Fibroblast of skin of abdomen (primary cell): ENCODE measurements at places on chromosomes 16 and 17.
A peak's percentile ranks its signal among the peaks of the same experiment; 100 is the strongest.

- no peak for DNase-seq
Observed at GRCh38 chr17:4789701-4789950, 862 bp downstream of the GLTPD2 start.

GRCh38 chr16:15415511-15415985, 18.8 kb upstream of the BMERB1 start:
- DNase-seq, result peak; percentile 44

- peak; percentile 95 for DNase-seq
Observed at GRCh38 chr17:41284043-41284442, 8.5 kb downstream of the KRTAP9-7 start.

DNA sequence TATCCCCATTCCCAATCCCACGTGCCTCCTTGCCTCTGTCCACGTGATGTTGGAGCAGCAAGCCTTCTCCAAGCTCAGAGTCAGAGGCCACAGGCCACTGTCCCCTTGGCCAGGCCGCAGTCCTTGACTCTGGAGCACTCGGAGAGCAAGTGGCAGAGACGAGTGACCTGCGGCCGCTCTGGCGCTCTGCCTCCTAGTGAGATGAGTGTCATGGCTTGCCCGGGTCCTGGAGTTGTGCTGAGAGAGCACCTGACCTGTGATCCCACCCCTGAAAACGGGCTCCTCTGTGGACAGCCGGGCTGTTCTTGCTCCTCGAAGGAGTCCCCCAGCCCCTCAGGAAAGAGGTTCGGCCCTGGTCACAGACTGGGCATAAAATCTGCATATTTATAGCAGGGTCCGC, 10.0 kb upstream of the FASN start:
- DNase-seq, result no peak

- peak; percentile 51 for DNase-seq
Observed at GRCh38 chr17:40471846-40472732, 28.8 kb downstream of the IGFBP4 start.

- DNase-seq, result no peak
Observed at GRCh38 chr16:11464241-11464640, 119.0 kb downstream of the RMI2 start.

- DNase-seq, result no peak
Observed at GRCh38 chr17:39205112-39205526, 5.0 kb downstream of the RPL19 start.

DNA sequence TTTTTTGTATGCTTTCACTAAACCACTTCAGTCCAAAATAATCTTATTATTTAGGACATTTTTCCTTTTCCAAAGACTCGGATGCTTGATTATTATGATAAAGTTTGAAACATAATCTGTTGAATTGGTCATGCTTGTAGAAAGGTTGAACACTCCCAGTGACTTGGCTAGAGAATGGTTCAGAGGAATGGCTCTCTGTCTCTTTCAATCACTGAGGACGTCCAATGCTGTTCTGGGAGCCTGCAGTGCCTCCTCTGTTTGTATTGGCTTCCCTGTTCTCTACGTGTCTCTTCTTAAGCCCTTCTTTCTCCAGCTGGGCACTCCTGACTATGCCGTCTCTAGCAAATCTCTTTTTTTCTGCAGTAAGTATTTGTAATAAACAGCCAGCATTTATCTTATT, 369.0 kb upstream of the DYNLRB2 start:
- no peak for DNase-seq

DNA sequence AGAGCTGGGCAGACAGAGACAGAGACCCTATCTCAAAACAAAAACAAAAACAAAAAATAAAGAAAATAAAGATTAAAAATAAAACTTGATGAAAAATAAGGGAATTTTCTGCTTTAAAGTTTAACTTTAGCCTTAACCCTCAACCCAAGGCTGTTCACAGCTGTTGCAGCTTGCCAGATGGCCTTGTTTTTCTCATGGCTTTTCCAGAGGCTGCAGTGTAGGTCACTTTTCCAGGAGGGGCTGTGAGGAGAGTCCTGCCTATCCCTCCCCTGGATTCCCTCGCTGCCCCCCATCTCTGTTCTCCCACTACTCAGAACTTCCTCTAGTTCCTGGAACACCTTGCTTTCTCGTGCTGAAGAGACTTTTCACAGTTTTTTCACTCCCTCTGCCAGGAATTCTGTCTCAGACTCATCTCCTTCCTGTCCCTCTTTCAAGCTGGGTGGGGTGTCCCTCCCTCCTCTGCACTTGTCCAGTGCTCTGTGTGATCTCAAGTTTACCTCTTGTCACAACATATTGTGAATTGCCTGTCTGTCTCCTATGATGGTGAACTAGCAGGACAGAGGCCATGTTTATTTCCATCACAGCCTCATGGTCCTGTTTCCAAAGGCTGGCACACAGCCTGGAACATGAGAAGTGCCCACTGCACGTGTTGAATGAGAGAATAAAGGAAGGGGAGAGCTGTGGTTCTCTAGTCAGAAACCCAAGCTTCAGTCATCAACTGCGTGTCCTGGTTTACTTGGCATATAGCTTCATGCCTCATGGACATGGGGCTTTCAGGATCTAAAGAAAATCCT, 69.9 kb upstream of the MSI2 start:
- DNase-seq, result no peak

GRCh38 chr17:38918916-38919315, 6.5 kb upstream of the LASP1NB start:
- no peak for DNase-seq

DNA sequence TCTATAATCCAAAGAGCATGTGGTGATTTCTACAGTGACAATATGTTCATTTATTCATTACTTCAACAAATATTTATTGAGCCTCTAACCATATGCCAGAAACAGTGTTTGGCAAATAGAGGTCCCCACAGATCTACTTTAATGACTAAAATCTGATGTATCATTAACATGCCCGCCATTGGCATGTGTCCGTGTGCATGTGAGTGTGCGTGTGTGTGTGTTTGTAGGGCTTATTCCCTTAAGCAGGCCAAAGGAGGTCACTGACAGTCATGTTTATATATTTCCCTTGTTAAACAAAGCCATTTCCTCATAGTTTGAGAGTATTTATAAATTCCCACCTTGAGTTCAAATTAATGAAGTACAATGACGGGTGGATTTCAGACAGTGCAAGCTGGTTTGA, 174.4 kb upstream of the IRX6 start:
- DNase-seq, result peak; percentile 28

DNA sequence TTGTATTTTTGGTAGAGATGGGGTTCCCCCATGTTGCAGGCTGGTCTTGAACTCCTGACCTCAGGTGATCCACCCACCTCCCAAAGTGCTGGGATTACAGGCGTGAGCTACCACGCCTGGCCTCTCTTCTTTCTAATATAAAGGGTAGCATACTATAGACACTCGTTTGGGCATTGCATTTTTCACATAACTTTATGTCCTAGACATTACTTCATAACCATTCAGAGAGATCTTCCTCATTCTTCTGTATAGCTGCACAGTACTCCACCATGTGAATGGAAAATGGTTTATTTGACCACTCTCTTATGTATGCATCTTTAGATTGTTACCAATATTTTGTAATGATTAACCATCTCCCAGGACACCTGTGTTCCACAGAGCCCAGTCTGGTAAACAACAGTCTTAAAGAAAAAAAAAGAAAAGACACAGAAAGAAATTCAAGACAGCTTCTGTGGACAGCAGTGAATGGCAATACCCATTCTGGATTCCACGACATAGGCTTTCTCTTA, 42.1 kb downstream of the TK2 start:
- DNase-seq, result no peak

DNA sequence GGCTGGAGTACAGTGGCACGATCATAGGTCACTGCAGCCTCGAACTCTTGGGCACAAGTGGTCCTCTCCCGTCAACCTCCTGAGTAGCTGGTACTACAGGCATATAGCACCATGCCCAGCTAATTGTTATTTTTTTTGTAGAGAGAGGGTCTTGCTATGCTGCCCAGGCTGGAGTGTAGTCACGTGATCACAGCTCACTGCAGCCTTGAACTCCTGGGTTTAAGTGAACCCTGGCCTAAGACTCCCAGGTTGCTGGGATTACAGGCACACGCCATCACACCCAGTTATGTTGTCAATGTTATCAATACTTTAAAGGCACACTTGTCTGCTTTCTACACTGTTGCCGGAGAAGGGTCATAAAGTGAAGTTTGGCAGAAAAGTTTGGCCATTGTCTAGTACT, 22.0 kb upstream of the LASP1NB start:
- no peak for DNase-seq

GRCh38 chr17:56157845-56158244, 4.6 kb downstream of the ANKFN1 start:
- DNase-seq, result no peak

DNA sequence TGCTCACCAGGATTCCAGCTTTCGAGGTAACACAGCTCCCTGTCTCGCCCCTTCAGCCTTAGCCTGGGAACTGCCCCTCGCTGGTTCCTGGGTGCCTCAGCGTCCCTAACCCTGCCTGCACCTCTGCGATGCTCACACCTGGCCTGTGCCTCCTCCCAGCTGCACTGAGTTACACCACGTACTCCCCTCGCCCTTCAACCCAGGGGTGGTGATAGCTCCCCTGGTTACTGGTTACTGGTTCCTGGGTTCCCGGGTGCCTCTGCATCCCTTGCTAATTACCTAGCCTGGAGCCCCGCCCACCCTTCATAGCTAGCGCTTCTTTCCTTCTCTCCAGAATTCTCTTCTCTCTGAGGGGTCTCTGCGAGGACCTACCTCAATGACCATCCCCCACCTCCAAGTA, 65.3 kb upstream of the PLCG2 start:
- DNase-seq, result no peak

DNA sequence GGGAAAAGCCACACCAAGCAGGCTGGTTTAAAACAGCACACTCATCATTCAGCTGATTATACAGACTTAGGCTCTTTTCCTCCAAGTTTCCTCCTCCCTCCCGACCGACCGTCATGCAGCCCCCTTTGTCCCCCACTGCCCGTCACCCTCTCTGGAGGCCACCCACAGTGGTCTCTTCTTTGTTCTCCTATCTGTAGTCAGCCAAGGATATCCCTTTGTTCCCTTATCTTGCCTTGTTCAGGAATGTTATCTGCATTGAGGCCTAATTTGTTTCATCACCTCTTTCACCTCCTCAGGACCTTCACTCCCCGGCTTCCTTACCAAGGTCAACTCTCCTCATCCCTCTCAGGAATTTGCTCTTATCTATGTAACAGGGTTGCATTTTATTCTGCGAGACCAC, 186.4 kb upstream of the CDH13 start:
- no peak for DNase-seq

- DNase-seq, result no peak
Observed at GRCh38 chr17:59421722-59422121, 90.3 kb downstream of the YPEL2 start.

- DNase-seq, result no peak
Observed at GRCh38 chr16:65540901-65541300, 419.0 kb upstream of the CDH11 start.

DNA sequence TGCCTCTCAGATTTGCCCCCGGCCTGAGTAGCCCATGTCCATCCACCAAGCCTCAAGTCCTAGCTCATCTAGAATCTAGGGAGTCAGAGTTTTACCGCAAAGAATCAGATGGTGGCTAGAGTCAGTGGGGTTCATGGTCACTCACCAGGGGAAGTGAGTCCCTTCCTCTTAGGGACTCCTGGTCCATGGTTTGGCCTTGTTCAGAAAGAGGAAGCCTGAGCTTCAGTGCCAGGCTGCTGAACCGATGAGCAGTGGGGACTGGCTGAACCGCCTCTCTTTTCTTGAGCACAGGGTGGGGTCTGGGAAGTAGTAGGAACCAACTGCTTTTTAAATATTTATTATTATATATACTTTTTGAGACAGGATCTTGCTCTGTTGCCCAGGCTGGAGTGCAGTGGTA, 160.3 kb downstream of the NTN1 start:
- no peak for DNase-seq

DNA sequence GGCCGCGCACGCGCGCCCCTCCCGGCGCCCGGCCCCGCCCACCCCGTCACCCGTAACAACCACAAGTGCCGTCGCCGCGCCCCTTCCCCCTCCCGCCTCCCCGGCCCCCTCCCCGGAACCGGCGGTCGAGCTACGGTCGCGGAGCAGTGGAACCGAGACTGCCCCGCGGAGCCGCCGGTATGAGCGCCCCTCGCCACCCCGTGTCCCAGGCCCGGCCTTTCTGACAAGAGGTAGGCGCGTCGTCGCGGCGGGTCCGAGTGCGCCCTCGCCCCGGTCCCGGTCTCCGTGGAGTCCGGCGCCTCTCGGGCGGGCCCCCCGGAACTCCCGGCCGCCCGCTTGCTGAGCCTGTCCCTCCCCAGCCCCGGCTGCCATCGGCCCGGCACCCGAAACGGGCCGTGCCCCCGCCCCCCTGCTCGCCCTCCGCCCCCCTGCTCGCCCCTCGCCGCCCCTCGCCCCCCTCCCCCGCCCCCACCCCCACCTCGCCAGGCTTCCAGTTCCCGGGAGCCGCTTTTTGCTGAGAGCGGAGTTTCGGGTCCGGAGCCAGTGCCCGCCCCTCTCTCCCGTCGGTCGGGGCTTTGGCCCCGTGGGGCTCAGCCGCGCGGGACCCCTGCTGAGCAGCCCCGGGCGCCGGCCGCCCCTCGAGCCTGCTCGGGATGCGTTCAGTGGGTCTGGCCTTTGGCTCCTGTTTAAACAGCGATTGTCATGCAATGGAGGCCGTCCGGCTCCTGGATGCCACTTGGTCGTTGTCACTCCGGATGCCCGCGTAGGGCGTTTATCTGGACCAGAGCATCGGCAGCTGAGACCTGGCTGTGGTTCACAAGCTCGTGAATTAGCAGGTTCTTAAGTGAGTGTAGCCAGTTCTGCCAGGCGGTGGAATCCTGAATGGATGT, at the start of gene SEC14L1:
SEC14L1 (plus strand) TSS at position 92 of the 890 bp plus-strand sequence. CDS start 2,628 bp downstream, outside the sequence.
- DNase-seq, result no peak

- no peak for DNase-seq
Observed at GRCh38 chr16:13005721-13006247, 104.4 kb downstream of the SHISA9 start.

DNA sequence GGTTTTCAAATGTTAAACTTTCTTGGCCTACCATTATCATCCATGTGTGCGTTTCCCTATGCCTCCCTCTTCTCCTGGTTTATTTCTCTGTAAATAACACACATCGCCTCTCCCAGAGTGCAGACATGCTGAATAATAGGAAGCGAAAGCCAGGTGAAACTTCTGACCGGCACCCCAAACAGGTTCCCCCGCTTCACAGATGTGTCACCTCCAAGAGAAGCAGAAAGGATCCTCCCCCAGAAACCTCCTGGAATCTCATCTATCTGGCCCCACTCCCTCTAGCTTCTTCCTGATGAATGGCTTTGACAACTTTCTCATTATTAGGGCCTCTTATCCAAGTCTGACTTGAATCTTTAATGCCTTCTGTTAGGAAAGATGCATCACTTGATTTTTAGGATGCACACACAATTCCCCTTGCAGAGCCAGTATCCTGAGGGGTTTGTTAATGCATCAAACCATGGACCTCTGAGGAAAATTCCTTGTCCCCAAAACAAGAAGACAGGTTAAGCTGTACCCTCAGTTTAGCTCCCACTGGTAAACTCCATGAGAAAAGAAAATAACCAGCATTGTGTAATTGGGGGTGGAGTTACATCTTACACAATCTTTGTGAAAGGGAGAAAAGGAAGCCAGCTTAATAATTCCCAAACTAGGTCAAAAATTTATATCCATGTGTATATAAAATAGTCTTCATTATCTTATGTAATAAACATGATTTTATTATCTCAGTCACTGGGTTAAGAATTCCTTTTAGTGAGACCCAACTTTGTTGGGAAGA, 20.1 kb upstream of the HYDIN start:
- DNase-seq, result no peak

GRCh38 chr16:66925322-66925840, at the start of gene RRAD:
TSS of gene RRAD (minus strand) at chr16:66925535. CDS start at chr16:66925179, 356 bp downstream.
- no peak for DNase-seq

GRCh38 chr17:18033442-18034099, 5.4 kb downstream of the ATPAF2 start:
- peak; percentile 82 for DNase-seq
